Endothelial cell (in vitro differentiated cells): ENCODE measurements at places on chromosomes 5 and 9.

- no peak for DNase-seq
Measured at GRCh38 chr9:112015149-112015548, 118.5 kb downstream of the UGCG start.

DNA sequence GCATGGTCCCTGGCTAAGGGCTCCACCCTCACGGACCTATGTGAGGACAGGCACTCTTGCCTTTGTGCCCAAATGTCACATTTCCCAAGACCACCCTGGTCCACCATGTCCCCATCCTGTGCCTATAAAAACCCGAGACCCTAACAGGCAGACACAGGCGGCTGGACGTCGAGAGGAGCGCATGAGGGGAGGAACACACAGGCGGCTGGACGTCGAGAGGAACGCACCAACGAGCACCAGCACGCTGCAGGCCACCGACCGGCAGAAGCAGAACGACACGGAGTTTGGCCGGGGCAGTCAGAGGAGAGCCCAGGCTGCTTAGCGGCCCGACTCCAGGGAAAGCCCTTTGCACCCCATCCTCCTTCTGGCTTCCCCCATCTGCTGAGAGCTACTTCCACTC is 119.9 kb downstream of the ADAMTS2 start:
- DNase-seq: no peak

- no peak for DNase-seq
Measured at GRCh38 chr5:6471252-6471651, 22.6 kb downstream of the UBE2QL1 start.

- no peak for DNase-seq
Measured at GRCh38 chr5:148858547-148858946, 32.1 kb downstream of the ADRB2 start.

- DNase-seq: no peak
Measured at GRCh38 chr9:80547613-80548012, 975.8 kb downstream of the TLE4 start.

DNA sequence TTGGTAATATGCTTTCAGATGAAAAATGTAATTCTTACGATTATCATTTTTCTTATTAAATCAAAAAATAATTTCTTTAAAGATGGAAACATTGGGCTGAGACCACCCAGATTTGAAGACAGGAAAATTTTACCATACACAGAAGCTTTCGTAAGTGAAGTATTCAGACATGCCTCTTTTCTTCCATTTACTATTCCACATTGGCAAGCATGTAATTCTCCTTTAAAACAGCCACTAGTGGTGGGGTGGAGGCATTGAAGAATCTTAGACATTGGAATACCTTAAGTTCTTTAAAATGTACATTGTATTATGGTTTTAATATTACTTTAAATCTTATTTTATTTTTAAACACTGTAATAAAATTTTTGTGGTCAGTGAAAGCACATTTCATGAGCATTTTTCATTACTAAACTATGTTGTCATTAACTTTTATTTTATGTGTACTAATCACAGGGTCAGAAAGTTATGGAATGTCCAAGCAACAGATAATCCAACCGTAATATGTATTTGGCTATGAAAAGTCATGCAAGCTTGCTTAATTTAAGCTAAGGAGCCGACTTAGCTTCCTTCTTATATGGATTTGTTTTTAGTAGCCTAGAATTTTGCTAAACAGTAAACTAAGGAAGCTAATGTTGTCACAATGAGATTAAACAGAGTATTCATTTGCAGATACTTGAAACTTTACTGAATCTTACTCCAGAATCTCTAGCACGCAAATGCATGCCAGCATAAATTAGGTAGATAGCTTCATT is 97.4 kb upstream of the ALDH1A1 start:
- DNase-seq: no peak

GRCh38 chr5:133397348-133397747 is 215.0 kb downstream of the FSTL4 start:
- no peak for DNase-seq

GRCh38 chr9:124793015-124793541 is 16.1 kb downstream of the OLFML2A start:
- DNase-seq: no peak

- DNase-seq: no peak
Measured at GRCh38 chr5:87877495-87877894, 391.1 kb downstream of the TMEM161B start.

DNA sequence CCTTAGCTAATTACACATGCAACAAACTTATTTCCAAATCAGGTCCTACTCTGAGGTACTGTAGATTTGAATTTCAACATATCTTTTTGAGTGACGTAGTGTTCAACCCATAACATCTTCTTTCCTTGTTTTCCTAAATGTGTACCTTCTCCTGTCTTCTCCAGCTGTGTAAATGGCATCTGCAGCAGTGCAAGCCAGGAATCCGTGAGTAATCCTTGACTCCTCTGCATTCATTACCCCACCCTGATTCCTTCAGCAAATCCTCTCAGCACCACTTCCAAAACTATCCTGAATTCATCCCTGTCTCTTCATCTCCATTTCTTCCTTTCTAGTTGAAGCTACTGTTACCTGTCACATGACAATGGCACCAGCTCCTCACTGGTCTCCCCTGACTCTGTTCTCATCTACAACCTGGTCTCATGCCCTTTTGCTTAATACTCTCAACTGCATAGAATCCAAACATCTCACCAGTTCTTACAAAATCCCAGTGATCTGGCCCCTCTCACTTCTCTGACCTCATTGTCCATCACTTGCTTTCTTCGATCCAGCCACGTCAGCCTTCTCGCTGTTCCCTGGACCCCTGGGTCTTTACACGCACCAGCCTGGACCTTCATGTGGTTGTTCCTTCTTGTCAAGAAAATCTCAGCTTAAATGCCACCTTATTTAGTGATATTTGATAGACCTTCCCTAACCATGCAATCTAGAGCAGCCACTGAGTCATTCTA is 14.6 kb upstream of the TRAF1 start:
- no peak for DNase-seq

- DNase-seq: no peak
Measured at GRCh38 chr5:10293907-10294662, 13.6 kb downstream of the CMBL start.

DNA sequence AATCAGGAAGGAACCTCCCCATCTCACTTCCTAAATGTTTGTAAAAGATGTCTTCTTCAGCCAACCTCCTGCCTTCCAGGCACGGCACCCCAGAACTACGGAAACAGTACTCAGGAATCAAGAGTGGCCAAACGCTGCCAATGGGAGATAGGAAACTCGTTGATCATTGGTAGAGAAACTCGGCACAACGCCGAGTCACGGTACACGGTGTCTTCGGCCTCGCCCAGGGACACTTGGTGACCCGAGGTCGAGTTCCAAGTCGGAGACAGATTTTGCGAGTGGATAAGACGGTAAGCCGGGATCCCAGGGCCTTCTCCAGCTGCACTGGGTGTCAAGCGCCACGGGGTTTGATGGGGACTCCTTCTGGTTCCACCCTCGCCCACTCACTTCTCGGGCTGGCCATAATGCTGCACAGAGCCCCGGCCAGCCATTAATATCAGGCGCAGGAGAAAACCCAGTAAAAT is 343 bp downstream of the KIAA0825 start:
- peak; percentile 51 for DNase-seq

- no peak for DNase-seq
Measured at GRCh38 chr9:133207021-133207531, 2.0 kb downstream of the OBP2B start.

GRCh38 chr9:35489313-35490154 is at the start of gene RUSC2:
Gene RUSC2 (plus strand): TSS chr9:35490111. CDS start chr9:35546522, 56,411 bp downstream.
- peak; percentile 91 for DNase-seq

- DNase-seq: no peak
Measured at GRCh38 chr5:32144378-32145207, 29.5 kb downstream of the GOLPH3 start.

DNA sequence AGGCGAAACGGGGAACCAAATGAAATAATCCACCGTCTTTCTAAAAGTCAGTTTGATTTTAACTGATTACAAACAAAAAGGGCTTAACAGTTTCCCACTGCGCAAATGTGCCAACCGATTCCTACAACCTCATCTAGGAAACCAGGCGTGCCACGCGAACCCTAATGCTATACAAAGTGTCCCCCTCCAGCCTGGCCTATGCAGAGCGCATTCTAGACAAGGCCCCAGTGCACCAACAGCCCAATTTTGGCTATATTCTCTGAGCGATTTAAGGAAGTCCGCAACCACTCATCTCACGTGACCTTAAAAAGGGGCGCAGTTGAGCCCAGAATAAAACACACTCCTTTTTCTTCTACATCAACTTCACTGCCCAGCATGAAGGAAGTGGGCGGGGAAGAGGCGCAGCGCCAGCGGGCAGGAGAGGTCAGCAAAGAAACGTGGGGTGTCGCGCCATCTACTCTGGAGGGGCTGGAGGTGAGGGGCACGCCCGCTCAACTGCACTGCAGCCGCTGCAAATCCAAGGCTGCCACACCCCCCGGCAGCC is 779 bp downstream of the FAM13B start:
- DNase-seq: no peak

GRCh38 chr9:119337573-119337972 is 31.7 kb downstream of the BRINP1 start:
- DNase-seq: no peak

GRCh38 chr5:163756170-163756569 is 250.8 kb downstream of the MAT2B start:
- no peak for DNase-seq

DNA sequence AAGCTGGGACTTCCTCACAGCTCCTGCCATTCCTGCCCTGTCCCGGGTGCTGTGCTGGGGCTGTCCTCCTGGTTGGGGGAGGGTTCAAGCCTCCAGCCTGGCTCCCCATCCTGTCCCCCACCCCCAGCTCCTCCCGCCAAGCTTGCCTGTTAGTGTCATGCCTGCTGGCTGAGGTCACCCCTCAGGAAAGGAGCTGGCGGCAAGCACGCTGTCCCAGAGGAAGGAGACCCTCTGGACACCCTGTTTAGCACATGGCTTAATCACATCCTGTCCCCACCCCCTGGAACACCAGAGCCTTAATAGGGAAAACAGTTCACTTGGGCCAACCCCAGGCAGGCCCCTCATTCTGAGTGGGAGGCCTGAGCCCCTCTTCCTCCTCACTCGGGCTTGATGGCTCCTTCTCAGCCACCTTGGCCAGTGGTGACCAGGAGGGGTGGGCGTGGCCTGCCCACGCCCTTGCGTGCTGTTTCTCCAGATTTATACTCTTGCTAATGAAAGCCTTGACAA is 9.2 kb upstream of the PHYHD1 start:
- peak; percentile 47 for DNase-seq

GRCh38 chr5:60699288-60699608 is 718 bp downstream of the DEPDC1B start:
- DNase-seq: no peak

DNA sequence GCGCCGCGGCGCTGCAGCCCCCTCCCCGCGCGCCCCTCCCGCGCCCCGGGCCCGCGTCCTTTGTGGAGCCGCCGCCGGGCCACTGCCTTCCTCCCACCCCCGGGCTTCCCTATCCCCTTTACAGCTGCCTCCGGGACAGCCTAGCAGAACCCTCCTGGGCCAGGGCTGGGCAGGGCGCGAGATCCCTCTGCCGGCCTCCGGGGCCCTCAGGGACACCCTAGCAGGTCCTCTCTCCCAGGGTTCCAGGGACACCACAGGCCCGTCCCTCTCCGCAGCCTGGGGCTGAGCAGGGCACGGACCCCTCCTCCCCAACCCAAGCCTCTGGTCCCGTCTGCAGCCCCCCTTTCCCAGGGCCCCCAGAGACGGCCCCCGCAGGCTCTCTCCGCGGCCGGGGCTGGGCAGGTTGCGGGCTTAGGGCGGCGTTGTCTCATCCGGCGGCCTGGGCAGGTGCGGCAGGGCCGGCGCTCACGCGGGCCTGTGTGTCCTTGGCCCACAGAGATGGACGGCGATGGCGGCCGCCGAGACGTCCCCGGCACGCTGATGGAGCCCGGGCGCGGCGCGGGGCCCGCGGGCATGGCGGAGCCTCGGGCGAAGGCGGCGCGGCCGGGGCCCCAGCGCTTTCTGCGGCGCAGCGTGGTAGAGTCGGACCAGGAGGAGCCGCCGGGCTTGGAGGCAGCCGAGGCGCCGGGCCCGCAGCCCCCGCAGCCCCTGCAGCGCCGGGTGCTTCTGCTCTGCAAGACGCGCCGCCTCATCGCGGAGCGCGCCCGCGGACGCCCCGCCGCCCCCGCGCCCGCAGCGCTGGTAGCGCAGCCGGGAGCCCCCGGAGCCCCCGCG is 710 bp downstream of the WNK2 start:
- peak; percentile 32 for DNase-seq
